Stimulated activated CD8-positive, alpha-beta memory T cell treated with anti-CD3 and anti-CD28 coated beads, Interleukin-7, amount 100 ng/mL, for 1 hour (primary cell): ENCODE measurements at places on chromosomes 1 and 21.

GRCh38 chr1:178275553-178275952, 181.6 kb downstream of the RASAL2 start:
- no peak for DNase-seq

GRCh38 chr1:77542813-77543420, 139.5 kb downstream of the ZZZ3 start:
- no peak for DNase-seq

GRCh38 chr1:194968916-194969315, 1639.3 kb downstream of the KCNT2 start:
- no peak for DNase-seq

DNA sequence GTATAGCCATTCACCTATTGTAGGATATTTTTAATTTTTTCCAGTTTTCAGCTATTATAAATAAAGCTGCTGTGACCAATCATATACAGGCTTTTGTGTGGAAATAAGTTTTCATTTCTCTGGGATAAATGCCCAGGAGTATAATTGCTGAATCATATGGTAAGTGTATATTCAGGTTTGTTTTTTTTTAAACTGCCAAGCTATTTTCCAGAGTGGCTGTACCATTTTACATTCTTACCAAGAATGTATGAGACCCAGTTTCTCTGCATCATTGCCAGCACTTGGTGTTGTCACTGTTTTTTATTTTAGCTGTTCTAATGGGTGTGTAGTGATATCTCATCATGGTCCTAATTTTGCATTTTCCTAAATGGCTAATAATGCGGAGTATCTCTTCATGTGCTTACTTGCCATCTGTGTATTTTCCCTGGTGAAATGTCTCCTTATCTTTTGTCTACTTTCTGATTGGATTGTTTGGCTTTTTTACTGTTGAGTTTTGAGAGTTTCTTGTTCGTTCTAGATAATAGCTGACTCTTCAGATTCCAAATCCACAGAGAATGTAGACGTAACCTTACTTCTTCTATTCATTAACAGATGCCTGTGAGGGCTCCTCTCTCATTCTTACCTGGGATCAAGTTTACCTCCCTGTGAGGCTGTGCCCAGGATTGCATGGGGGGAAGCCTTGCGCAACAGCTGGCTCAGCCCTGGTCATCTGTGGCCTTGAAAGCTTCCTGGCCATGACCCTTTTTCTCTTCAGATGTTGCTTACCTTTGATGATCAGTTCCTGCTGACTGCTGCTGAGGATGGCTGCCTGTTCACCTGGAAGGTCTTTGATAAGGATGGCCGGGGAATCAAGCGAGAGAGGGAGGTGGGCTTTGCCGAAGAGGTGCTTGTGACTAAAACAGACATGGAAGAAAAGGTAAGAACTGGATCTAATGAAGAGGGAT, 42.6 kb downstream of the CFAP57 start:
- DNase-seq: no peak

- peak; percentile 57 for DNase-seq
Observed at GRCh38 chr1:109776911-109777310, 13.2 kb upstream of the EPS8L3 start.

- DNase-seq: no peak
Observed at GRCh38 chr1:8396786-8397406, 79.0 kb downstream of the SLC45A1 start.

DNA sequence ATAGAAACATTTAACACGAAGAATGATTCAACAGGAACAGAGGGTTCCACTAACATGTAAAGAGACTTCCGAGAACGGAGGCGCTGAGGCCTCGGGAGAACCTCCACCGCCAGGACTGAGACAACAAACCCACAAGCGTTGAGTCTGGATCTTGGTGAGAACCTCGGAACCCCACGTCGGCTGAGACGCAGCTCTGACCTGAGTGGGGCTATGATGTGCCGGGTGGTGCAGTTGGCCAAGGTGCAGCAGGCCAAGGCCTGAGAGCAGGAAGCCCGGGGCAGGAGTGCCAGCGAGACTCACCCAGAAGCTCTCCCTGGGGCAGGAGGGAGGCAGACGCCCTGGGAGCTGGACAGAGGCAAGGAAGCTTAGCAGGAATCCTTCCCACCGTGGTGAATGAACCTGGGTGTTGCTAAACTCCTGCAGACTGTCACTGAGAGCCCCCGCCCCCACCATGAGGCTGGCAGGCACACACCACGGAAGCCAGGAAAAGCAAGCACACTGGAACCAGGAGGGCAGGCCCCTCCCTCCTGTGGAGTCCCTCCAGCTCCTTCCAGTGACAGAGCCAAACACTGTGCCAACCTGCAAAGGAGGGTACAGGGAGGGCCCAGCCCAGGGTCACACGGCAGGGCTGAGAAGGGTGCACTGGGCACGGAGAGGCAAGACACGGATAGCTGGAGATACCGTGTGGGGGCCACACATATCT, 34.8 kb downstream of the WDR4 start:
- DNase-seq: no peak

DNA sequence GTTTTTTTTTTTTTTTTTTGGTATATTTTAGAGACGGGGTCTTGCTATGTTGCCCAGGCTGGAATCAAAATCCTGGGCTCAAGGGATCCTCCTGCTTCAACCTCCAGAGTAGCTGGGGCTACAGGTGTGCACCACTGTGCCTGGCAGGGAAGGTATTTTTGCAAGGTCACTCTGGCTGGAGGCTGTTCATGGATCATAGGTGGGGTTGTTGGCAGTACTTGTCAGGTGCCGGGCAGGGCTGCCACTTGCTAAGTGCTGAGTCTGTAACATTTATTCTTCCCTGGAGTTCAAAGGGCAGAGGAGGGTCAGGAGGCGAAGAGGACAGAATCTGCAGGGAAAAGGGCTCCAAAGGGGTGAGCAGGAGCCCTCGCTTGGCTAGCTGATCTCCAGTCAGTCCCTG, 24.1 kb downstream of the A3GALT2 start:
- no peak for DNase-seq

DNA sequence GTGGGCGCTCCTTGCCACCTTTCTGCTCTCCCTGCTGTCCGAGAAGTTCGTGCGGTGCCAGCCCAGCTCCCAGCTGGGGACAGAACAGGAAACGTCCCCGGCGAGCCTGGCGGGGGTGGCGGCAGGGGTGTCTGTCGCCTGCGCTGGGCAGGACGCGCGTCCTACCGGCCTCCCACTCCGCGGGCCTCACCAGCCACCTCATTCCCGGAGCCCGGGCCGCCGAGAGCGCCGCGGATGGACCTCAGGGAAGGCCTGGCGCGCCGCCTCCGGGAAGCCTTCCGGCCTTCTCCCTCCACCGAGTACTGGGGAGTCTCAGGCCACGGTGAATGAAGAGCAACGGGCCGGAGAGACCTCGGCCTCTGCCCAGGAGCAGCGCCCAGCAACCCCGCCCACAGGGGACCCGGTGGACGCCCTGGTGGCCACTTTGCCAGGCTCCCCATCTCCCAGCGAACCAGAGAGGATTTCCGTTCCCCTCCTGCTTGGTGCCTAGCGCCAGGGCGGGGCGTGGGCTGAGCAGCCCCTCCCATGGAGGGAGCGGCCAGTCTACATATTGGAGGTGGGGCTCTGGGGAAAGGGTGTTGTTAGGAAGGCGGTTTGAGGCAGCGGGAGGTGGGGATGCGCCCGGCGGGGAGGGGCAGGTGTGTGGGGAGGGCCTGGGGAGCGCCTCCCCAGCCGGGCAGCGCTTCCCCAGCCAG, 9.5 kb upstream of the TNFRSF14 start:
- peak; percentile 64 for DNase-seq

DNA sequence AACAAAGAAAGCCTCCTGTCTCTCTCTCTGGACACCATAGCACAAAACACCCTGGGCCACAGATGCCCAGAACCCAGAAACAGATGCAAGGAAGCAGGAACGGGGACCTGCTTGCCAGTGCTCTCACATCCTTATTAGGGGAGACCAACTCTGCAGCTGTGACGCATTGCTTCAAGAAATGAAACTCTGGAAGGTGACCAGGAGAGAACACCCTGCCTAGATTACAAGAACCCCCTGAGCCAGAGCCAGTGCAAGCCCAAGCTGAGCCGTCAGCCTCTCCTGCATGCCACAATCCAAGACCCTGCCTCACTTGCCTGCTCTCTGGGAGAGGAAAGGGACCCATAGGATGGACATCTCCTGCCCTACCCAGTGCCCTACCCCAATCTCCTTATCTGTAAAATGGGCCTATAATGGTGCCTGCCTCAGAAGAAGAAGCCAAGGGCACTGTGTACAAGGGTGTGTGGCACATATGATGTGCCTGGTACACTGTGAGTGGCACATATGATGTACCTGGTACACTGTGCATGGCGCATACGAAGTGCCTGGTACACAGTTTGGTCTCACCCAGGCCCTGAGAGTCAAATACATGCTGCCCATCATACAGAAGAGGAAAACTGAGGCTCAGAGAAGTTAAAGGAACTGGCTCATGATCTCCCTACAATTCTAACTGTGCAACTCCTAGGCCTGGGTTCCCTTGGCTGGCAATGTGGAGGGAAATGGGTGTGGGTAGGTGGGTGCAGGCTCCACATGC, 16.8 kb upstream of the FAM131C start:
- DNase-seq: no peak

- DNase-seq: no peak
Observed at GRCh38 chr1:61757950-61758349, 15.7 kb downstream of the PATJ start.

DNA sequence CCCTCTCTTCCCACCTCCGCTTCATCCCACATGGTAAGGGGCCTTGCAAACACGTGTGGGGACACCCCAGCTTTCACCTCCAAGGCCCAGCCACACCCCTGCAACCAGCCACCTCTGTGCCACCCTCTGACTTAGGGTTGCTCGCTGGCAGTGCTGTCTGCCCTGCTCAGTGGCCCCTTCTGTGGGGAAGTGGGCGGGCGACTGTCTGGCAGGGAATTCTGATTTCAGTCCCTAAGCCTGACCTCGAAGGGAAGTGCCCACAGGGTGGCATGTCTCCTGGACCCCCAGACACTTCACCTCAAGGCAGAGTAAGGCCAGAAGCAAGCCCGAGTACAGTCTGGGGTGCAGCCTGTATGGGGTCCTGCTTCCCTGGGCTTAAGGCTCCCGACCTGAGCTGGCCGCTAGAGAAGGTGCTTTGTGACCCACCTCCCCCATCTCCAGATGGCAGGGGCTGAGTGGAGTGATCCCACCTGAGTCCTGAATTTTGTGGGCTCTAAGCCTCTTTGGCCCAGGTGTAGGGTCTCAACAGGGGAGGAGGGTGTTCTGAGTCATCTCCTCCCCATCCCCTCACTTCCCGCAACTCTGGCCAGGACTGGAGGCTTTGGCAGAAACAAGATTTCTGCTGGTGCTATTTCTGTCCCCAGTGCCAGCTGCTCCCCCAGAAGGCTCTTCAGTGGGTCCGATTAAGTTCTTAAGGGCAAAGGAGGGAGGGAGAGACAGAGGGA, 7.0 kb downstream of the RD3 start:
- no peak for DNase-seq

DNA sequence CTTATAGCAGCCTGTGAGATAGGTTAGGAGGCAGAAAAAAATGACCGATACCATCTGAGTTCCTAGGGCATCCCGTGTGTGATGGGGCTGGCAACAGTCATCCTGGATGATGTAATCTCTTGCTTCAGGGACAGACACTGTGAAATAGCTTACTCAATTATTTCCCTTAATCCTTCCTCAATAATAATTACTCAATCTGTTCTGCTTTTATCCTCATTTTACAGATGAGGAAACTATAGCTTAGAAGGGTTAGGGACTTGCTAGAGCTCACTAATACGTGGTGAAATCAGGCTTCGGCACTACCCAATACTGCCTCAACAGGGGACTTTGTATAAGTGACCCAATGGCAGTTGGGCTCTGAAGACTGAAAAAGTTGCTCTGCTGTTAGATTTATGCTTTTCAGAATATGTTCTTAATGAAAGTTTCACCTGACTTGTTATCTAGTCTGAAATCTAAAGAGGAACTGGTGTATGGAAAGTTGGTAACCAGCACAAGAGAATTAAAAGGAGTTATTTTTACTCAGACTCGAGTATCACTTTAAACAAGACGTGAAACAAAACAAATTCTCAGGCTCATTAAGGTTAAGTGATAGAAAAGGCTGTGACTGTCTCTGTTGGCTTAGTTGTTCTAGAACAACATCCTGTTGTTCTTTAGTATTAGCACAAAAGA, 14.4 kb downstream of the CD55 start:
- DNase-seq: no peak

GRCh38 chr1:156752843-156753482, 1.5 kb upstream of the HDGF start:
- no peak for DNase-seq

- no peak for DNase-seq
Observed at GRCh38 chr1:171802207-171802606, 20.7 kb downstream of the METTL13 start.

DNA sequence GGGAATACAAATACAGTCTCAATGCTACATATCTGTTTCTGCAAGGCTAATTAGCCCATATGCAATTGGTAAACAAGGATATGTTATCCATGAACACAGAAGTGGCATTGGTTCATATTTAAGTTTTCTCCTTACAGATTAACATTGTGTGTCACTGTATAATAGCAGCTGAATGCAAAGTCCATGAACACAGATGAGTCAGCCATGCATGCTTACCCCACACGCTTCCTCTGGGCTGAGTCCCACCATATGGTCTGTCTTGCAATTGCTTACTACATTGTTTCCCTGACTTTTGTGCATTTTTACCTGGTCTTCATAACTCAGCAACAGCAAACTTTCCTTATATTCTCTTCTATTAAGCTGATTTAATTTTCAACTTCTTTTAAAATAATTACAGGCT, 41.5 kb upstream of the TSNAX start:
- DNase-seq: no peak

DNA sequence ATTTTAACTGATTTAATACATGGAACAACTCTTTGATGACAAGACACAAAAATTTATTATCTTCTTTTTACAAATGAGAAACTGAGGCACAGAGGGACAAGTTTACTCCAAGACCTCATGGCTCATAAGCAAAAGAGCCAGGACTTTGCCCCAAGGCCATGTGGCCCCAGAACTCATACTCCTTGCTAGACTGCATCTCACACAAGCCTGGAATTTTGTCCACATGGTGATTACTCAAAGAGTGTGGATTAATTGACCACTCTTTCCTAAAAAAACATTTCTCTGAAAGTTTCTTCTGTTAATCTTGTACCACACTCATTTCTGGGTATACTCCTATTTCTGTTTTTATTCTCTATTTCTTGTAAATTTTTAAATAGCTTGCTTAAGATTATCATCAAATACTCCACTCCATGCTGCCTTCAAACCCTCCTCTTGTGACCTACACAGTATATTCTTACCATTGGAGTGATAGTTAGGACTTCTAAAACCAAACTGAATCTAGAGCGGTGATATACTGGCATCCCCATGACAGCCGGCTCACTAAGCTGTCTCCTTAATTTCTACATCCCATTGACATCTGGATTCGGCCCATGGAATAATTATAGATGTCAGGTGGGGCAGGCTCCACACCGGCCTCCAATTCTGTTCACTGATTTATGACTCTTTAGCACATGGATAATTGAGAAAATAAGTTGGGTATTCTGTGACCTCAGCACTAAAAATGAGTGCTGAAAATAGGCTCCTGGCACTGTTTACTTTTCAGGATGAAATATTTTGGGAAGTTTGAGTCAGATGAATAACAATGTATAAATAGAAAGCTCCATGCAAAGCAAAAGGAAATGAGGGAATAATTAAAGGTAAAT, 16.1 kb downstream of the RGS4 start:
- no peak for DNase-seq

- DNase-seq: no peak
Observed at GRCh38 chr1:53246261-53247134, 8.2 kb upstream of the MAGOH start.

- no peak for DNase-seq
Observed at GRCh38 chr1:224766266-224766665, 150.1 kb downstream of the CNIH3 start.

- DNase-seq: no peak
Observed at GRCh38 chr1:203486618-203487370, 7.2 kb upstream of the OPTC start.

GRCh38 chr1:106995970-106996369, 60.5 kb upstream of the PRMT6 start:
- no peak for DNase-seq
